ENCODE measurements at places on chromosomes 5 and 9. TPM values are rescaled to one million over a fixed set of nuclear protein-coding genes. Genes with fewer than 3 reads are reported as not detected.

DNA sequence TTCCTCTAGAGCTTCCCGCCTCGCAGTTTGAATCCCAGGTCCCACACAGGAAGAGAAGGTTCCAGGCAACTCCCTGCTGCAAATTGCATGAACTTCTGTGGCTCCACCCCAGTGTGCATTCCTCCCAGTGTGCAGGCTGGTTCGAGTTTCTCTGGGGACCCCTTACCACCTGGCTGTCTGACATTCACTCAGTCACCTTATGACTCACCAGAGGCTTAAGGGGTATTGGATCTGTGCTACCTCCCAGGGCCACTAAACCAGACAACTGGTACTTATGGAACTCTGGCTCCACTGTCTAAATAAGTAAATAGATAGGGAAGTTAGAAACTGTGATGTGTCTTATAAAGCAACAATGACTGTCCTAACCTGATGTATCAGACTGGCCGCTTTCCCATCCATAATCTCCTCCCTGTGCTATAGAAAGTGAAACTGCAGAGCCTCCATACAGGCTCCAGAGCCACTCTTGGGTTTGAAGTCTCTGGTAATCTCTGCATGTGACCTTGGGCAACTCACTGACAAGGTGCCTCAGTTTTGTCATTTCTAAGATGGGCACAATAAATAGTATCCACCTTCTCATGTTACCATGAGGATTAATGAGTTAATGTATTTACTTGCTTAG is 720.6 kb downstream of the SEMA5A start:
- no peaks in the 10 kb centered on the region for H3K27me3 ChIP-seq
- no peak for DNase-seq
- peaks cover 31% of the 10 kb centered on the region for H3K4me1 ChIP-seq
- peaks cover 12% of the 10 kb centered on the region for H3K36me3 ChIP-seq

- H3K36me3 ChIP-seq, result peaks cover 11% of the 10 kb centered on the region
- no peak overlapping the region for H3K4me3 ChIP-seq
- H3K27ac ChIP-seq, result no peak overlapping the region
- DNase-seq, result no peak
- H3K27me3 ChIP-seq, result no peaks in the 10 kb centered on the region
Measured at GRCh38 chr5:43179836-43180235, 12.2 kb upstream of the NIM1K start.

GRCh38 chr5:74624931-74625505 is 15.5 kb downstream of the ENC1 start:
- no peak for DNase-seq
- H3K4me1 ChIP-seq, result peaks cover 91% of the 10 kb centered on the region
- peaks cover 18% of the 10 kb centered on the region for H3K36me3 ChIP-seq
- no peaks in the 10 kb centered on the region for H3K27me3 ChIP-seq
- peak overlapping the region; percentile 51 for H3K4me3 ChIP-seq
- peak overlapping the region; percentile 43 for H3K27ac ChIP-seq

DNA sequence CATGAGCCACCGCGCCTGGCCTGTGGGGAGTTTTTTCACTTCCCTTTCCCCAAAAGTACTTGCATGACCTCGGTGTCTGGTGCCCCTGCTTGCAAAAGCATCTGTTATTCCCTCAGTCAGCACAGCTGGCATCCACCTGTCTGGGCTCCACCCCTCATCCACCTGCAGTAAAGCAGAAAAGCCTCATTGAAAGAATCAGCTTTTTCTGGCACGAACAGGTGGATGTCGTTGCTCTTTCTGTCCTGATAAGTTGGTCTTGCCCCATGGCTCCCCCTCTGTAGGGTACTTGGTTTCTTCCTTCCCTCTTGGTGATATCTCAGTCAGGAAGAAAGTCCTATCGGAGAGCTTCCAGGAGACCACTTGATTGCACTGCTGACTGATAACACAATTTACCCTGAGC is 37.4 kb downstream of the WWC1 start:
- peaks cover 4% of the 10 kb centered on the region for H3K27me3 ChIP-seq
- H3K4me1 ChIP-seq, result peaks cover 3% of the 10 kb centered on the region
- DNase-seq, result no peak
- H3K4me3 ChIP-seq, result no peak overlapping the region
- H3K36me3 ChIP-seq, result no peaks in the 10 kb centered on the region
- no peak overlapping the region for H3K27ac ChIP-seq

- H3K4me1 ChIP-seq, result peaks cover 17% of the 10 kb centered on the region
- no peak overlapping the region for H3K27ac ChIP-seq
- DNase-seq, result no peak
Measured at GRCh38 chr5:180824630-180825476, 22.2 kb upstream of the MGAT1 start.

DNA sequence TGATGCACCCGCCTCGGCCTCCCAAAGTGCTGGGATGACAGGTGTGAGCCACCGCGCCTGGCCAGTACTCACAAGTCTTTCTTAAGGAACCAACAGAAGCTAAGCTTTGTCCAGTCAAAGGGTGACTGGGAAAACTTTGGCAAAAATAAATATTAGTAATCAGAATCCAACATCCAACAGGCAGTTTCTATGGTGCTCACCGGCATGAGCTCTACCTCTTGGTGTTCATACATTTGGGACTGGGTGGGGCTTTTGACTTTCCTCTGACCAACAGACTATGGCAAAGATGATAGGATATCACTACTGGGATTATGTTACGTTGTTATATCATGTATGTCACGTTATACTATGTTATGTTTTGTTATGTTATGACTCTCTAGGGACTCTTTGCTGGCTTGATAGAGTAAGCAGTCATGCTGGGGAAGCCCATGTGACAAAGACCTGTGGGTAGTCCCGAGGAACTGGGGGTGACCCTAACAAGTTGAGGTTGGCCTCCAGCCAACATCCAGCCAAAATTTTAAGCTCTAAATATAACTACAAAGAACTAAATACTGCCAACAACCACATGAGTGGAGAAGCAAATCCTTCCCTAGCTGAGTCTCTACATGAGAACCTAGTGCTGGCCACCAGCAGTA is 6.0 kb downstream of the RASGEF1C start:
- H3K36me3 ChIP-seq, result no peaks in the 10 kb centered on the region
- peak overlapping the region; percentile 79 for H3K27ac ChIP-seq
- DNase-seq, result no peak
- no peak overlapping the region for H3K4me3 ChIP-seq
- peaks cover under 1% of the 10 kb centered on the region for H3K27me3 ChIP-seq

- peak overlapping the region; percentile 94 for H3K27ac ChIP-seq
- no peaks in the 10 kb centered on the region for H3K36me3 ChIP-seq
- H3K4me1 ChIP-seq, result peaks cover 38% of the 10 kb centered on the region
- no peaks in the 10 kb centered on the region for H3K27me3 ChIP-seq
- no peak for DNase-seq
- H3K4me3 ChIP-seq, result no peak overlapping the region
Measured at GRCh38 chr9:114409103-114409780, 21.5 kb upstream of the AKNA start.

- H3K27ac ChIP-seq, result no peak overlapping the region
- no peak for DNase-seq
- H3K4me1 ChIP-seq, result no peaks in the 10 kb centered on the region
- H3K4me3 ChIP-seq, result no peak overlapping the region
Measured at GRCh38 chr9:101512116-101512515, 21.5 kb upstream of the RNF20 start.

DNA sequence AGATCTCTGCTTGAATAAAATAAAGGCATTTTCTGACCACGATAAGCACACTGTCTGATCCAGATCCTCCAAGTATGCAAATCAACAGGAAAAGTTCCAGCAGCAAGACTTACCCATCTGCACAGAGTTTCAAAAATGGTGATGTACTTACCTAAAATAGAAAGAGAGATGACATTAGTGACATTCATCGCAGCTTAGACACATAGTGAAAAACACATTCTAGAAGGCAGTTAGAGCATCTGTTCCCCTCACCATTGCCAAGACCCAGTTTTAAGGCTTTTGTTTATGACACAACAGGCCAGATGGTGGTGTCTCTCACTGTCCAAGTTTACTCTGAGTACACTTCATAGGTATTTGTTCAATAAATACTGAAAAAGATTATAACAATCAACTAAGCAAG is 207.7 kb downstream of the PDE4D start:
- no peak overlapping the region for H3K4me3 ChIP-seq
- H3K36me3 ChIP-seq, result no peaks in the 10 kb centered on the region
- no peaks in the 10 kb centered on the region for H3K4me1 ChIP-seq
- H3K27me3 ChIP-seq, result no peaks in the 10 kb centered on the region

DNA sequence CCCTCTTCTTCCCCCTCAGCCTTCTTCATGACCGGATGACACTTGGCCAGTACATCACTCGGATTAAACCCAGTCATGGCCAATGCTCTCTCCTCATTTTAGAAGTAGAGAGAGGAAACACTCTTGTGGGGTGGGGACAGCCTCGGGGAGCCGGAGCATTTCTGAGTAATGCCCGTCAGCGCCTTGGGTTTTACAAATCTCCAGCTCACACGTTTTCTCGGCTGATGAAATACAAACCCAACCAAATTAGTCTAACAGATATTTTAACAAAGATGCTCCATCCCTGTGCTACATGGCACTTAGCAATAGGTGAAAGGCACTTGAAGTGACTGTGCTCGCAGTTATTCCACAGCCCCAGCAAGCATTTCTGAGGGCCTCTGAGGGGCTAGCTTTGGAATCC is 51.7 kb downstream of the ZNF366 start:
- peaks cover 38% of the 10 kb centered on the region for H3K4me1 ChIP-seq
- DNase-seq, result no peak
- H3K36me3 ChIP-seq, result no peaks in the 10 kb centered on the region
- H3K4me3 ChIP-seq, result no peak overlapping the region
- H3K27me3 ChIP-seq, result no peaks in the 10 kb centered on the region
- no peak overlapping the region for H3K27ac ChIP-seq

DNA sequence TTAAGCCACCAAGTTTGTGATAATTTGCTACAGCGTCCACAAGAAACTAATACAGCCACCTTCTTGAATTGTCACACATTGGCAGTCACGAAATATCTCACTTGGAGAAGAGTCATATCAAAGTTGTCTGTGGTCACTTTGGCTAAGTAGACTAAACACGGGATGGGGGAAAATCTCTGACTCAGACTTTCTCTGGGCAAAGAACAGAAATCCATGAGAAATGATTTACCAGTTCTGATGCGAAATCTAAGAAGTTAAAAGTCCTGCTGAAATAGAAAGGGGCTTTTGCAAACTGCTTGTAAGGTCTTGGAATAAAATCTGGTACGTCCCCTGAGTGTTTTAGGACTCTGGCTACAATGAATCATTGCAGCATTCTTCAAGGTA is 158.4 kb downstream of the COL23A1 start:
- no peak overlapping the region for H3K4me3 ChIP-seq
- peaks cover 7% of the 10 kb centered on the region for H3K36me3 ChIP-seq
- H3K27me3 ChIP-seq, result no peaks in the 10 kb centered on the region
- H3K27ac ChIP-seq, result peak overlapping the region; percentile 45
- H3K4me1 ChIP-seq, result peaks cover 62% of the 10 kb centered on the region

- H3K4me3 ChIP-seq, result peak overlapping the region; percentile 43
- H3K36me3 ChIP-seq, result peaks cover 19% of the 10 kb centered on the region
- no peaks in the 10 kb centered on the region for H3K27me3 ChIP-seq
- peak overlapping the region; percentile 94 for H3K27ac ChIP-seq
- DNase-seq, result no peak
Measured at GRCh38 chr9:110148384-110148783, 59.6 kb downstream of the C9orf152 start.

DNA sequence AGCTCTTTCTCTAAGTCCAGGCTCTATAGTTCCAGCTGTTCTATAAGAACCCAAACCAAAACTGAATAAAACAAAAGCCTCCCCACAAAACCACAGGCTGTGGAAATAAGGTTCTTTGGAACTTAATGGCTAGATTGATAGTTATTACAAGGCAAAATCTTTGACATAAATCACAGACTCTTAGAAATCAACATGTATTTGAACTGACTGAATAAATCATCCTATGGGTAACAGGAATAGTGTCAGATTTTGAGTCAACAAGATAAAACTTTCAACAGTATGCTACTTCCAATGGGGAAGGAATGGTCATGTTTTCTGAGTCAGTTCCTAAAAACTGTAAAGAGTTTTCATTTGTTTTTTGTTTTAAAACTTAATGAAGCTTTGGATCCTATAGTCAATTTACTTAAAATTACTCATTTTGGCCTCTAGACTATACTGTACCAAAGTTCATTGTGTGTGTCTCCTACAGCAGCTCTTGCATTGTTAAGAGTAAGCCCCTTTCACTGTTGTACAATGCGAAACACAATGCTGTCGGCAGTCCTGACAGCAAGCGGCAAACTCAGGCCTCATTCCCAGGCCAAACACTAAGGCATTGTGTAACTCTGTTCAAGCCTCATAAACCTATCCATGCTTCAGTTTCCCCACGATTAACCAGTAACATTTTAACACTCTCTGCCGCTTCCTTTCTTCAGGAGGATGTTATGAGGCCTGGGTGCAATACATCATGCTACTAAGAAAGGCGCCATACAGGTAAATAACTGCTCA is 134.1 kb downstream of the ARL15 start:
- H3K4me3 ChIP-seq, result no peak overlapping the region
- H3K36me3 ChIP-seq, result peaks cover 6% of the 10 kb centered on the region
- H3K27ac ChIP-seq, result no peak overlapping the region
- H3K27me3 ChIP-seq, result peaks cover 45% of the 10 kb centered on the region
- DNase-seq, result no peak

DNA sequence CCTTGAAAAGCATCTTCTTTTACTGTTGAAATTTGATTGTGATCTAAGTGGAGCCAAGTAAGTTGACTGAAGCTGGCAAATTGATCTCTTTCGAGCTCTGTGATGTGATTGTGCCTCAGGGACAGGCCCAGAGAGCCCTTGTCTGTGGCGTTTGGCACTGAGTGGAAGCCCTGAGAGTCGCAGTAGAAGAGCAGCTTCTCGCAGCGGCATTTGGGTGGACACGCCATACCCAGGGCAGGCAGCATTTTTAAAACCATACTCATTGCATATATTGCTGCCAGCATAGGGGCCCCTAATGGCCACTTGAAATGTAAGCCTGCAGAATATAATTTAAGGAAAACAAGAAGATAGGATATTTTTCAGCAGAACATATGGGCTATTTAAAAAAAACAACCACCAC is 894 bp downstream of the LRRTM2 start:
- no peaks in the 10 kb centered on the region for H3K27me3 ChIP-seq
- peak overlapping the region; percentile 81 for H3K4me3 ChIP-seq
- H3K27ac ChIP-seq, result peak overlapping the region; percentile 10
- H3K36me3 ChIP-seq, result no peaks in the 10 kb centered on the region
- DNase-seq, result no peak

- no peak overlapping the region for H3K27ac ChIP-seq
- peaks cover 18% of the 10 kb centered on the region for H3K4me1 ChIP-seq
- H3K27me3 ChIP-seq, result peaks cover 37% of the 10 kb centered on the region
- no peak for DNase-seq
- no peaks in the 10 kb centered on the region for H3K36me3 ChIP-seq
- peak overlapping the region; percentile 47 for H3K4me3 ChIP-seq
Measured at GRCh38 chr5:52786949-52787599, 642 bp upstream of the ITGA1 start.

GRCh38 chr9:79195879-79196278 is 375.9 kb upstream of the TLE4 start:
- no peak overlapping the region for H3K27ac ChIP-seq
- no peaks in the 10 kb centered on the region for H3K4me1 ChIP-seq
- no peak overlapping the region for H3K4me3 ChIP-seq

IFNA2 gene
- total RNA-seq, result not detected

DMRT3 gene
- total RNA-seq, result not detected

RIOK2 gene
- 33.4 TPM for total RNA-seq

Data from neural crest cell (in vitro differentiated cells).